ENCODE measurements at places on chromosomes 11 and 22. TPM values are rescaled to one million over a fixed set of nuclear protein-coding genes. Genes with fewer than 3 reads are reported as not detected.

The PHLDA2 gene
- total RNA-seq, result 9.1 TPM

The GDPD4 gene
- not detected for total RNA-seq

The CSTPP1 gene
- total RNA-seq, result 15.2 TPM

The CCDC116 gene
- 0.37 TPM for total RNA-seq

The ROM1 gene
- total RNA-seq, result 3.0 TPM

The TRPM5 gene
- not detected for total RNA-seq

DNA sequence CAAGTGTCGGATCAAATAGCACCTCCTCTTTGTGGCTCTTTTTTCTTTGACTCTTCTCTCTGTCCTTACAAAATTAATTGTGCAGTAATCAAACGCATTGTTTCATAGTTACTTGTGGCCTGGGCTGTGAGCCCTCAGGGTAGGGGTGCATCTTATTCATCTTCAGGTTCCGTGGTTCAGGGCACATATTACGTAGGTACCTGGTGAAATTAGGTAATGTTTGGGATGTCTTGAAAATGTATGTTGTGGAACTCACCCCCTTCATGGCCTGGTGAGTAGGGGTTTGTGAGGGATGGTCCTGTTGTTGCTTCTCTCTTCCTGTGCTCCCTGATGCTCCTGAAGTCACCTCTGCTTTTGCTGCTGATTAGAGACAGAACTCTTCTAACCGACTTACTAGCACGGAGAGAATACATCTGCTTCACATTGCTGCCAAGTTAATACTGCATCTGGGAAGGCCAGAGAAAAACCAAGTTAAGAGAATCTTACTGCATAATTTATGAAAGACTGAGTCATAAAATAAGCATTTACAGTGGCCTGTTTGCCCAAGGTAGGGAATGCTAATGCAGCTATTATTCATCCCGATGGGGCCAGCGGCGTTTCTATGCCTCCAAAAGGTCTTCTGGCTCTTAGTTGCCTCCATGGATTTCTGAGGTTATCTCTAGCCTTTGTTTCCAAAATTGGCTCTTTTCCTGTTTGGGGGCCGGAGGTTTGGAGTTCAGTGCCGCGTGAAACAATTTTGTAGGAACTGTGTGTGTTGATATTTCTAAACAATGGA is 66.9 kb downstream of the TBC1D22A start:
- ATAC-seq, result no peak

- no peak for ATAC-seq
These were observed 5.2 kb upstream of the OLFML1 start for GRCh38 chr11:7480113-7480512.

GRCh38 chr22:20750461-20751184 is 23.3 kb upstream of the SERPIND1 start:
- peak; percentile 94 for ATAC-seq

DNA sequence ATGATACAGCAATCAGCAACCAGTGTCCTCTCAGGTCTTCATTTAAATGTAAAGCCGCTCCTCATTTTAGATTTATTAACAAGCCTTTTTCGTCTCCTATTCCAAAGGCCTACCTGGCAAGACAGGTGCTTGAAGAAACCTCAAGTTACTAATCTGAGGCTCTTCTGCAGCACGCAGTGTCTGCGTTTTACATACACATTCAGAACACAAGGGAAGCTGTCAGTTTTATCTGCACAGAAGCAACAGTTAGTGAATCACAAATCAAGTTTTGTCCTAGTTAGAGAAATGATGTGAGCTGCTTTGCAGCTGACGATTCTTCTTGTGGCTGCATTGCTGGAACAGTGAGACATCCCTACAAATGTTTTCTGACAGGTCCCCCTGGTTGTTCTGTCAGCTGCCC is 308.8 kb upstream of the NARS2 start:
- ATAC-seq, result no peak

GRCh38 chr11:86606836-86607481 is 65.5 kb downstream of the ME3 start:
- no peak for ATAC-seq

DNA sequence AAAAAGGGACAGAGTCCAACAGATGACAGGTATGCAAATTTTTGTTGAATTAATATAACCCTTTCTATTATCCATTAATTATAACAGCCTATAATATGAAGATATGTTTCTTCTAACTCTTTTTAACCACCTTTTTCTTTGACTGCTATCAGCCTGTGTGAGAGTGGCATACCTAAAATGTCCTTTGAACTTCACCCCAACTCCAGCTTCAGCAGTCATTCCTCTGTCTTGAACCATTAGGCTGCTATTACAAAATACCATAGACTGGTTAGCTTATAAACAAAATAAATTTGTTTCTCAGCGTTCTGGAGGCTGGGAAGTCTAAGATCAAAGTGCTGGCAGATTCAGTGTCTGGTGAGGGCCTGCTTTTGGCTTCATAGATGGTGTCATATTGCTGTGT is 564.6 kb upstream of the FAT3 start:
- ATAC-seq, result no peak

GRCh38 chr11:32439501-32440210 is 4.3 kb upstream of the WT1 start:
- no peak for ATAC-seq

DNA sequence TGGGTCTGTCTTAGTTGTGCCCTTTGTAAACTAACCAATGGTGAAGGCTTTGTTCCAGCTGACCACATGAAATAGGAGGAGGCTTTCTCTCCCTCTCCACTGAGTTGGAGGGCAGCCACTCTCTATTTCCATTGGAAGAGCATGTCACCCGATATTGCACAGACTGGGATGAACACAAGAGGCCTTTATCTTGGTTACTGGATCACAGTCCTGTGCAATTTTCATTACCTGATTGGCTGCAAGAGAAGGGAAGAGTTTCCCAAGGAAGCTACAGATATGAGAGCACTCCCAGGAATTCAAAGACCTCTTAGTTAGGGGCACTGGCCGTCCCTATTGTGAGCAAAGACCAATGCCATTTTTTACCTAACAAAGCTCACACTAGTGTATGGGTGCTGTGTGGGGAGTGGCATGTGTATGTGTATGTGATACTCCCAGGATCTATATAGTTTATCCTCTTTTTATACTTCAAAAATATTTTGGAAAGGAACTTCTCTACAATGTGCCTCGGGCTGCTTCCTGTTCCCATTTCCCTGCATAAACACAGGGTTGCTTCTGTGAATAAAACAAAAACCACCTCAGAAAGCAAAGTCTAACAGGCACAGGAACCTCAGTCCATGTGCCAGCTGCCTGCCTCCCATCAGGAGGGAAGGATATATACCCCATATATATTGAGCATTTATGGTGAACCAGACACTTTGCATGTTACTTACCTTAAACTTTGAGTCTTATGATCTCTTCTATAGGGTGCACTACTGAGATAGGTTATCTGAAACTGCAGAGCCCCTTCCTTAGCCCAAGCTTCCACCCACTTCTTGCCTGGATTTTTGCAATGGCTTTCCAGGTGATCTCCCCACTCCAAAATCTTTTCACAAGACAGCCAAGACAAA is 126.5 kb downstream of the RASSF10 start:
- ATAC-seq, result no peak

DNA sequence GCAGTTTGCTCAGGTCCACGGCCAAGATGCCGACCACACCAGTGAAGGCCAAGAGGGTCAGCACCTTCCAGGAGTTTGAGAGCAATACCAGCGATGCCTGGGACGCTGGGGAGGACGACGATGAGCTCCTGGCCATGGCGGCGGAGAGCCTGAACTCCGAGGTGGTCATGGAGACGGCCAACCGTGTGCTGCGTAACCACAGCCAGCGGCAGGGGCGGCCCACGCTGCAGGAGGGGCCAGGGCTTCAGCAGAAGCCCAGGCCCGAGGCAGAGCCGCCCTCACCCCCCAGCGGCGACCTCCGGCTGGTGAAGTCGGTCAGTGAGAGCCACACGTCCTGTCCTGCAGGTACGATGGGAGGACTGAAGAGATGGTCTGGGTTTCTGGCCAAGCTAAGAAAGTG is 31.0 kb downstream of the TBC1D22A start:
- ATAC-seq, result no peak

- ATAC-seq, result no peak
These were observed 38.8 kb downstream of the LRRC32 start for GRCh38 chr11:76631566-76632308.

DNA sequence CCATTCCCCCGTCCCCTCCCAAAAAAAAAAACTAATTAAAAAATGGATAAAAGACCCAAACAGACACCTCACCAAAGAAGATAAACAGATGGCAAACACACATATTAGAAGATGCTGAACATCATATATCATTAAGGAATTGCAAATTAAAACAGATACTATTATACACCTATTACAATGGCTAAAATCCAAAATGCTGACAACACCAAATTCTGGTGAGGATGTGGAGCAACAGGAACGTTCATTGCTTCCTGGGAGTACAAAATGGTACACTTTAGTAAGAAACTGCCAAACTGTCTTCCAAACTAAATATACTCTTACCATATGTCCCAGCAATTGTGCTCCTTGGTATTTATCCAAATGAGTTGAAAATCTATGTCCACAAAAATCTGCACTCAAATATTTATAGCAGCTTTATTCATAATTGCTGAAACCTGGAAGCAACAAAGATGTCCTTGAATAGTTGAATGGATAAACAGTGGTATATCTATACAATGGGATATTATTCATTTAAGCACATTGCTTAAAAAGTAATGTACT is 19.9 kb downstream of the NAGA start:
- no peak for ATAC-seq

DNA sequence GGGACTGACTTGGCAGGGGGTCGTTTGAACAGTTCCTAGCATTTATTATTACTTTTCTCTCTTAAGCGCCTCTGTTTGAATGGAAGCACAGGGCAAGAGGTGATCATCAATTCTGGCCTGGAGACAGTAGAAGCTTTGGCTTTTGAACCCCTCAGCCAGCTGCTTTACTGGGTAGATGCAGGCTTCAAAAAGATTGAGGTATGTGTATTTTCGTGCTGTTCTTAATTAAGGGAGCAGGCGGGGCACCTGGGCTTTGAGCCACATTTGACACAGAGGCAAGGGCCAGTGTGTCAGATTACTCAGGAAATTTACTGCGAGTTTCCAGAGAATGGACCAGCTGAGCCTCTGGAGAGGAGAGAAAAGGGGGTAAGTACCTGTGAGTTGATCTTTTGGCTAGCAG is 102.4 kb upstream of the SORL1-AS1 start:
- ATAC-seq, result no peak

- no peak for ATAC-seq
These were observed 157.6 kb upstream of the BLID start for GRCh38 chr11:122273476-122274191.

- ATAC-seq, result no peak
These were observed 14.6 kb downstream of the TBC1D22A start for GRCh38 chr22:46776876-46777608.

GRCh38 chr11:60119710-60120109 is 31.2 kb downstream of the MS4A2 start:
- no peak for ATAC-seq

DNA sequence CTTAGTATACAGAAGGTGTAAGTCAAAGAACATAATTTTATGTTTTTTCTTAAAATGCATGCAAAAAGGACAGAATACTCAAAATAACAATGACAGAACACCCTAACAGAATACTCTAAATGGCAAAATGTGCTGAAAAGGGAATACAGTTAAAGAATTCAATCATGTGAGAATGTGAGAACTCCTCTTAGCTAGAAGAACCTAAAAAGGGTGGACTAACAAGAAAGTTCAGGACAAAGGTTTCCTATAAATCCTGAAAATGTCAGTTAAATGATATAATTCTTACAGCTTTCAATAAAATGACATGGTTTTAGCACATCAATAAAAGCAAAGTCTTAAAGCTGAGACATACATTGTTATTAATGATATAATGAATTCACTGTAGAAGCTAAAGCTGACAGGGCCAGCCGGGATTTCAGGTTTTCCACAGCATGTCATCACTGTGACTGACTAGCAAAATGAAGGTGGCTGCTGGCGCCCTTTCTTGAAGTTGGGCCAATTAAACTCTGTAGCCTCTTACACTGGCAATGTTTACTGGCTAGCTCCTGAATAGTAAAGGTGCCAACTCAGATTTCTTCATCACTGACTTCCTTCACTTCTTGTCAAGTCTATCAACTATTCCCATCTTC is 244.4 kb downstream of the TTC28 start:
- ATAC-seq, result no peak
